ENCODE measurements at places on chromosomes 12 and 14. TPM values are rescaled to one million over a fixed set of nuclear protein-coding genes. Genes with fewer than 3 reads are reported as not detected.

TPPP2 gene
- 1.8 TPM for total RNA-seq

REM2 gene
- 0.41 TPM for total RNA-seq

RAPGEF3 gene
- total RNA-seq, result 46.5 TPM

PDE3A gene
- total RNA-seq, result 46.7 TPM

CPNE6 gene
- total RNA-seq, result not detected

TSPAN8 gene
- 23.5 TPM for total RNA-seq

CDKL1 gene
- 21.8 TPM for total RNA-seq

EIF2S3B gene
- 0.47 TPM for total RNA-seq

SETD1B gene
- total RNA-seq, result 12.6 TPM

TAS2R14 gene
- 8.2 TPM for total RNA-seq

CEP170B gene
- total RNA-seq, result 14.5 TPM

NRDE2 gene
- 22.1 TPM for total RNA-seq

RNF212B gene
- total RNA-seq, result 0.18 TPM

MANSC4 gene
- total RNA-seq, result 0.29 TPM

TSPAN19 gene
- total RNA-seq, result 0.41 TPM

POU6F1 gene
- total RNA-seq, result 5.1 TPM

PLXNC1 gene
- 12.8 TPM for total RNA-seq
